ENCODE measurements at places on chromosomes 4 and X. TPM values are rescaled to one million over a fixed set of nuclear protein-coding genes. Genes with fewer than 3 reads are reported as not detected.

GRCh38 chrX:123308658-123309057 is 124.6 kb downstream of the GRIA3 start:
- no peaks in the 10 kb centered on the region for H3K36me3 ChIP-seq
- DNase-seq, result no peak
- H3K27me3 ChIP-seq, result no peaks in the 10 kb centered on the region
- no peaks in the 10 kb centered on the region for H3K4me1 ChIP-seq
- no peak overlapping the region for H3K27ac ChIP-seq

LDB2 gene
- 35.2 TPM for total RNA-seq

DNA sequence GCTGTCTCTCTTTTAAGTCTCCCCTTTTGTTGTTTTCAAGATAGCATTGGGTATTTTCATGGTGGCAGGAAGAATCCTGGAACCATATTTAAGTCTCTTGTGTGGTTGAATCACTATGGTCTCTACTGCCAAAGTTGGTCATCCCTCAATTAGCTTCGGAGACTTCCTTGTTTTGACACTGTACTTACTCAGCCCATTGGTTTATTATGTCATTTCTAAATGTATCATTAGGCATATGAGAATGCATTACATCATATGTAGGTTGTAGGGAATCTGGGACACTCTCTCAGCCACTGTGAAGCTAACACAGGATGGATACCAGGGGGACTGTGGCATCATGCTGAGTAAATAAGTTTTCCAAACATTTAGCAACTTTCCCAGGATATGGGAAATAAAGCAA is 211.8 kb downstream of the DTHD1 start:
- H3K4me1 ChIP-seq, result no peaks in the 10 kb centered on the region
- no peak overlapping the region for H3K4me3 ChIP-seq
- H3K27me3 ChIP-seq, result no peaks in the 10 kb centered on the region
- DNase-seq, result no peak
- no peak overlapping the region for H3K27ac ChIP-seq

RHOXF1 gene
- not detected for total RNA-seq

GRCh38 chrX:44143061-44143602 is 169.9 kb upstream of the NDP start:
- H3K36me3 ChIP-seq, result no peaks in the 10 kb centered on the region
- H3K4me3 ChIP-seq, result no peak overlapping the region
- no peaks in the 10 kb centered on the region for H3K4me1 ChIP-seq

DNA sequence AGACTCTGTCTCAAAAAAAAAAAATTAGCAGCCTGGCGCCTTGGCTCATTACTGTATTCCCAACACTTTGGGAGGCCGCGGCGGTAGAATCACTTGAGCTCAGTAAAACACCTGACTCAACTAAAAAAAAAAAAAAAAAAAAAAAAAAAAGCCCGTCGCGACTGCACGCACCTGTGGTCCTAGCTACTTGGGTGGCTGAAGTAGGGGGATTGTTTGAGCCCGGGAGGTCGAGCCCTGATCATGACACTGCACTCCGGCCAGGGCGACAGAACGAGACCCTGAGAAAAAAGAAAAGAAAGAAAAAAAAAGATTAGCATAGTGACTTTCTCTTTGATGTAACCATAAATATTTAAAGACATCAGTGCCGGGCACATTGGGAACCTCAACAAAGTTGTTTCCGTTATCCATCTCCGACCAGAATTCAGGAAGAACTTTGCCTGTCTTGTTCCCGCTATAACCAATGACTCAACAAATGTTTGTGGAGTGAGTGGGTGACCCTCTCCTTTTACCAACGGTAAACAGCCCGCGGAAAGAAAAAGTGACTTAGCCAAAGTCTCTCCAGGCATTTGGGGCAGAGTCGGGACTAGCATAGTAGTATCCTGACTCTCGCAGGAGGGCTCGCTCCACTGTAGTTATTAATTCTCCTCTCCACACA is 553 bp upstream of the MED28 start:
- peak overlapping the region; percentile 88 for H3K27ac ChIP-seq
- H3K27me3 ChIP-seq, result no peaks in the 10 kb centered on the region
- H3K4me3 ChIP-seq, result peak overlapping the region; percentile 85

DNA sequence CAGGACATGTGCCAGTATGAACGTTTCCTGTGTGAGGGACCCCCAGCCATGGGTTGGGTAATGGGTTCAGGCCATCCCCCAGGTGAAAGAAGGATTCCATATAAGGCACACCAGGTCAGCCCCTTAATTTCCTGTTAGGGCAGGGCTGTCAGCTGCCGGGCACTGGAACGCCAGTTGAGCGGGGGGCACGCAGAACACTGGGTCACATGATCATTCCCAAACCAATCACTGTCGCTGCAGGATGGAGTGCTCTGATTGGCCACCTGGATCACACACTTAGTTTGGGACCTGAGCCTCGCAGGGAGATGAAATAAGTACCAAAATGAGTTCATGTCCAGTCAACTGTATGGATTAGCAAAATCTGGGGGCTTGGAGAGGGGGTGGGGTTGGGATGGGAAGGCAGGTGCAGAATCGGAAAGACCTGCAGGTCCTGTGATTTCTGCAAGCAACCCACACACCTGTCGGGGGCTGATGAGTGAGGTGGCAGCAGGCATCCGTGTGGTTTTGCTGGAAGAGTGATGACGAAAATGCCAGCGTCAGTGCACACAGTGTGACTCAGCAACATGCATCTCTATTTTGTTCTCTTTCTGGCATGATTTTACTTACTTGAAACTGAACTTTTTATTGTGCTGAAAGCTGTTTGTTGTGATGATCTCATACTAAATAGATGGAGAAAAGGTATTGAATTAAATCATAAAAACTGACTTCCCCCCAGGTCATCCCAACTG is 32.2 kb downstream of the RNF212 start:
- H3K27me3 ChIP-seq, result no peaks in the 10 kb centered on the region
- DNase-seq, result no peak
- no peaks in the 10 kb centered on the region for H3K4me1 ChIP-seq
- H3K36me3 ChIP-seq, result no peaks in the 10 kb centered on the region

GRCh38 chr4:111639120-111639690 is 506.0 kb upstream of the FAM241A start:
- H3K4me3 ChIP-seq, result no peak overlapping the region
- H3K27me3 ChIP-seq, result no peaks in the 10 kb centered on the region
- no peaks in the 10 kb centered on the region for H3K4me1 ChIP-seq
- no peak for DNase-seq
- no peaks in the 10 kb centered on the region for H3K36me3 ChIP-seq
- no peak overlapping the region for H3K27ac ChIP-seq

DNA sequence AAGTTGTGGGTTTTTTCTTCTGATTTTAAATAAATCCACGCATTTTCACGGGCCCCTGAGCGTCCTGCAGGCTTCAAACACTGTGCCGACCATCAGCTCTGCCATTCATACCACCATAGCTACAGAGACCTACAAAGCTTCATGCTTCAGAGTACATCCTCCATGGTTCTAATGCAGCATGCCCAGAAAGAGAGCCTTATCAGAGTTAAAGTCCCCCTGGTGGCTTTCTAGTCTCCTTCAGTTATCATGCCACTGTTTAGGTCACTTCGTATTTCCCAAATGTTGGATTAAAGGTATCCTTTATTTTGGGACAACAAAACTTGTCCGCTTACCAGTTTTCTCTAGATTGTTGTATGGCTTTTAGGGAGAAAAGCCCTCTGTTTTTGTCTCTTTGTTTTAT is 66.7 kb upstream of the VCX2 start:
- no peak overlapping the region for H3K27ac ChIP-seq
- H3K4me3 ChIP-seq, result no peak overlapping the region
- H3K36me3 ChIP-seq, result no peaks in the 10 kb centered on the region
- no peaks in the 10 kb centered on the region for H3K4me1 ChIP-seq
- DNase-seq, result no peak

DNA sequence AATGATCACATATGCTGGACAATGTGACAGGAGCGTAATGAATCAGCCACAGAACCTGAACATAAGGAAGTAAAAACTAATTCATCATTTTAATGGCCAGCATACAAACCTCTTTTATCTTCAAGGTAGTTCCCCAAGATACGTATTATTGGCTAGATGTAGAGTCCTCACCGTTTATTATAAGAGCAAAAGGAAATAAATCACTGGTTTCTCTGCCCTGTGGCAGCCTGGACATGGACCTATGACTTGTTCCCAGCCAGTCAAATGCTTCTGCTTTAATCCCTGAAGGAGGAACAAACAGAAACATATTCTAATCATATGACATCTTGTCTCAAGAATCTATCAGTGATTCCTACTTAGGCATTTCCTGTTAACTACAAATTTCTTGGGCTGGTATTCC is 86.8 kb upstream of the FAM241A start:
- H3K27me3 ChIP-seq, result no peaks in the 10 kb centered on the region
- H3K4me1 ChIP-seq, result no peaks in the 10 kb centered on the region
- no peak overlapping the region for H3K4me3 ChIP-seq
- DNase-seq, result no peak

GRCh38 chr4:73139991-73140390 is 70.5 kb upstream of the COX18 start:
- no peaks in the 10 kb centered on the region for H3K4me1 ChIP-seq
- no peak overlapping the region for H3K4me3 ChIP-seq
- H3K36me3 ChIP-seq, result peaks cover 56% of the 10 kb centered on the region
- no peak overlapping the region for H3K27ac ChIP-seq
- DNase-seq, result no peak
- H3K27me3 ChIP-seq, result no peaks in the 10 kb centered on the region

GRCh38 chr4:60989141-60989540 is 211.0 kb upstream of the ADGRL3 start:
- no peaks in the 10 kb centered on the region for H3K36me3 ChIP-seq
- DNase-seq, result no peak
- no peak overlapping the region for H3K4me3 ChIP-seq
- H3K27ac ChIP-seq, result no peak overlapping the region
- H3K27me3 ChIP-seq, result no peaks in the 10 kb centered on the region

CFP gene
- 2.2 TPM for total RNA-seq

DNA sequence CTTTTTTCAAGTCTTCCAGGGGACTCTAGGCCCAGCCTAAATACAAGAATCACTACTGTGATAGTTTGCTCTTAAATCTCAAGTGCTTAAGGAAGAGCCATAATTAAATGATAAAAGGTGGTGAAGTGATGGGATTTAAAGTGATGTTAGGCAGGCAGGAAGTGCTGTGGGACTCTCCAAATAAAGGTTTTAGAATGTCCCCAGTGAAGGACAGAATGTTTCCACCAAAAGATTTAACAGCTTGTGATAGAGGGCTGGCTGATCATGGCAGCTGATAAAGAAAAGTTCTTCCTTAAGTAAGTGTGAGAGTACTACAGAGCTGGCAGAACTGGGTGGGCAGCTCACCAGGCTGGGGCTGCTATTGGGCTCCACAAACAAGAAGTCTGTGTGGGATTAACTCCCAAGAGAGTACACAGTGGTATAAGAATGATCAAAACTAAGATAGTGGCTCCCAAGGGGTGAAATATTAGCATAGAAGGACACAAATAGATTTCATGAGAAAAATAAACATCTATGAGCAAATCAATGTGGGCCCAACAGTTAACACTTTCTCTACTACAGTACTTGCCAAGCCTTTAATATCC is 637.2 kb upstream of the CPEB2 start:
- no peak for DNase-seq
- H3K27me3 ChIP-seq, result no peaks in the 10 kb centered on the region
- H3K4me1 ChIP-seq, result no peaks in the 10 kb centered on the region
- H3K27ac ChIP-seq, result no peak overlapping the region
- no peak overlapping the region for H3K4me3 ChIP-seq

DNA sequence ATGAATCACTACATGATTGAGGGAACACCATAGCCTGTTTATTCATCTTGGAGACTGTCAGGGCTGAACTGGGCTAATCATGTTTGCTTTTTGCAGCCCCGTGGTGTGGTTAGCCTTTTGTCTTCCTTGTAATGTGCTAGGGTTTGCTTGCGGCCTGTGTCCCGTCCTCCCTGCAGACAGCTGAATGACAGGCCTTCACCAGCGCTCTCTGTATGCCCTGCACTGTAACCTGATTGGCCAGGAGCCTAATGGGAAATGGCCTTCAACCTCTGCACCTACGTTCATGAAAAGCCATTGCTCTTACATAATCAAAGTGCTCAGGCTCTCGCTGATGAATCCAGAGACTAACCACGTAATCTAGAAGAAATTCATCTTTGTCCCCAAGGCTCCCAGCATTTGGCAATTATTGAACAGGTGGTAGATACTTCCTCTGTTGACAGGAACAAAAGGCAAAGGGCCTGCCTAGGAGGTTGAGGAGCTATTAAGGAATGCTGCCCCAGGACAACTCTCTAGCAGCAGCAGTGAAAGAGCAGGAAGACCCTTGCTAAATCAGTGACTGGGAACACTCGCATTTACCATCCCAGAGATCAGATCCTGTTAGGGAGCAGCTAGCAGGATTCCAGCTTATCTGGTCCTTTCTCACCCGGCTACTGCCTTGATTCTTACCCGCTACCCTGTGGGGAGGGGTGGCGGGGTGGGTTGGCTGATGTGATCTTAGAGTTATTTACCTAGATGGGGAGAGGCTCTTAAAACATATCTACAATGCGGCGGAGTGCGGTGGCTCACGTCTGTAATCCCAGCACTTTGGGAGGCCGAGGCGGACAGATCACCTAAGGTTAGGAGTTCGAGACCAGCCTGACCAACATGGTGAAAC is 42.3 kb upstream of the FAT1 start:
- no peak overlapping the region for H3K4me3 ChIP-seq
- no peaks in the 10 kb centered on the region for H3K4me1 ChIP-seq
- H3K27ac ChIP-seq, result no peak overlapping the region
- no peak for DNase-seq

DNA sequence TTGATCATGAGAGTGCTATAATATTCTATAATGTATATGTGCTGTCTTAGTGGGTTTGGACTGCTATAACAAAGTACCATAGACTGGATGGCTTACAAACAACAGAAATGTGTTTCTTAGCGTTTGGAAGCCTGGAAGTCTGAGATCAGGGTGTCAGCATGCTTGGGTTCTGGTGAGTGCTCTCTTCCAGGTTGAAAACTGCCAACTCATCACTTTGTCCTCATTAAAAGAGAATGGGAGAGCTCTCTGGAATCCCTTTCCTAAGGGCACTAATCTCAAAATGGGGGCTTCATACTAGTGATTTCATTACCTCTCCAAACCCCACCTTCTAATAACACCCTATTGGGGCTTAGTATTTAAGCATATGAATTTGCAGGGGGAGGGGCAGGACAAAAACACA is 33.5 kb upstream of the KCNIP4 start:
- H3K4me1 ChIP-seq, result no peaks in the 10 kb centered on the region
- H3K27me3 ChIP-seq, result no peaks in the 10 kb centered on the region
- no peaks in the 10 kb centered on the region for H3K36me3 ChIP-seq
- H3K27ac ChIP-seq, result no peak overlapping the region

SUPT20HL2 gene
- not detected for total RNA-seq

GAK gene
- total RNA-seq, result 52.2 TPM

DNA sequence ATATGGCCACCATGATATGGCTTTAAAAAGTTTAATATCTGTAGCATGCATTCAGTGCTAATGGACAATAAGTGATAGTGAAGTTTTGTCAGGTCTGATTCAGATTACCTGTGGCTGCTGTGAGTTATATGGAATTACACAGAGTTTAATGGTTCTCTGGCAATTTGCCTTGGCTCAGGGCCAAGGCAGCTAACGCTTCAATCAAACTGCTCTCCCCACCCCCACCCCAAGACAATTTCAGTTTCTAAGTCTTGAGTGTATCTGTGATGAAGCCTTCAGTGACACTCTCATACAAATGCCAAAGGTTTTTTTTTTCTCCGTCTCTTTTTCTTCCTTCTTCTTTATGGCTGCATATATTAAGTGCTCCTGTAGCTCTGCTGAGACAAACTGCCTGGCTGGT is 106.6 kb downstream of the SHROOM4 start:
- no peaks in the 10 kb centered on the region for H3K4me1 ChIP-seq
- H3K27ac ChIP-seq, result no peak overlapping the region
- H3K4me3 ChIP-seq, result no peak overlapping the region
- H3K27me3 ChIP-seq, result no peaks in the 10 kb centered on the region

- no peak for DNase-seq
- H3K4me3 ChIP-seq, result no peak overlapping the region
- H3K4me1 ChIP-seq, result no peaks in the 10 kb centered on the region
- no peak overlapping the region for H3K27ac ChIP-seq
These were observed 153.9 kb downstream of the KDR start for GRCh38 chr4:54971474-54971950.

Data from right atrium auricular region (tissue), 2 donors.